ENCODE measurements at places on chromosomes 12 and 14.

GRCh38 chr14:71238835-71239234 lies 331.6 kb downstream of the PCNX1 start:
- no peak for DNase-seq

GRCh38 chr12:65619018-65619417 lies 205.3 kb upstream of the HMGA2 start:
- no peak for DNase-seq

DNA sequence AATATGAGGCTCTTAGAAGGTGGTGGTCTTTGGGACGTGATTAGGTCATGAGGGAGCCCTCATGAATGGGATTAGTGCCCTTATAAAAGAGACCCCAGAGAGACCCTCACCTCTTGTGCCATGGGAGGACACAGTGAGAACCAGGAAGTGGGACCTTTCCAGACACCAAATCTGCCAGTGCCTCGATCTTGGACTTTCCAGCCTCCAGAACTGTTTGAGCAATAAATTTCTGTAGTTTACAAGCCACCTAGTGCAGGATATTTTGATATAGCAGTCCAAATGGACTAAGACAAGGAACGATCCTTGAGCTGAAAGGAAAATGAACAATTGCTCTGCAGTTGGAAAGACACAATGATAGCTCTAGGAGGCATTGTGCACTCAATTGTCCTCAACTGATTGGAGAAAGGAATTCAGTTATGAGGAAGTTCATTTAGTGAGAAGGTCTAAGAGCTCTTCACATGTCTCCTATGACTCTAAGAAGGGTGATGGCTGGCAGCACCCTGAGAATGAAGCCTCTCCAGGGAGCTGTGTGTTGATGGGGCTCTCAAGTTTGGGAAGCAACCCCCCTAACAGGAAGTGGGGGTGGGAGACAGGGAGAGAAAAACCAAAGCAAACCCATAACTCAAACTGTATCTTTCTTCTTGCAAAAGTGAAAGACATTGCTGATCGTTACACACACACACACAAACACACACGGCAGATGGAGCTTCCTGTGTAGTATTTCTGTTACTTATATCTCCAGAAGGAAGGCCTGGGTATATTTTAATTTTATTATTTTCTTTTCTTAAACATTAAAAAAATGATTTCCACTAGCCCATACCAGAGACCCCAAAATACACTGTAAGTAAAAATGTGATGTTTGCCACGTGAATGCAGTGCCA lies 21.0 kb downstream of the CHST11 start:
- no peak for DNase-seq

DNA sequence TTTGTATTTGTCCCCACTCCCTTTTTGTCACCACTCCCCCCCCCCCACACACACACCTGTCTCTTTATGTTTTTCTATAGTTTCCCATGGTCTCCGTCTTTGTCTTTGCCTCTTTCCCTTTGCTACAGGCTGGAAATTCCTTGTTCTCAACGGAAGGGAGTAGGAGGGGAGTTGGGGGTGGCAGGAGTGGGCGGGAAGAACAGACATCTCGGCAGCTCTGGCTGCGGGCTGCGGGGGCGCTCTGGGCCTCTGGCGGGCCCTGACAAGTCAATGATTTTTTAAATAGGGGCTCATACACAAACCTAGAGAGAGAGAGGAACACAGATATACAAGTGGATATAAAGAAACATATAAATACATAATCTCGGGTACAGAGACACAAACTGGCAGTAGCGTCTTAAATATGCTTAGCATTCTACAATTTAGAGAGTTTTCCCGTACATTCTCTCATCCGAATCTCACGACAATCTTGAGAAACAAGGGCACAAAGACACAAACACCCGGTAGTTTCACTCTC lies 2.4 kb upstream of the NAB2 start:
- DNase-seq, result peak; percentile 67

DNA sequence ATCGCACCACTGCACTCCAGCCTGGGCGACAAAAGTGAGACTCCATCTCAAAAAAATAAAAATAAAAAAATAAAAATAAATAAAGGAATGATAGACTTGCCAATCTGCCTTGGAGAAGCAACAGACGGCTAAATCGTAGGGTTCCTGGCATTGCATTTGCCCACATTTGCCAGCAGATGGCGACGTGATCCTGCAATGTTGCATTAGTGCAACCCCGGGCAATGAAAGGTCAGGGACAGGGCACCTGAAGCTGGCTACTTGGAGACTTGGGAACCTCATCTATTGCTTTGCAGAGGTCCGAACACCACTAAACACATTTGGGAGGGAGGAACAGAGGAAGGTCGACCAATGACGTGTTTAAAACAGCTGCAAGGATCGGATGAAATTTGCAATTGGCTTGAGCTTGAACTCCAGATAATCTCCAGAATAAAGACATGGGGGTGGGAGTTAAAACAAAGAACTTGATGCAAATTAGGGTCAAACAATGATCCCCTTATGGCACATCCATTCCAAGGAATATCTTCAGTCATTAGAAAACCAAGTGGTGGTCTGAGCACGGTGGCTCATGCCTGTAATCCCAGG lies 34.6 kb downstream of the SPRING1 start:
- peak; percentile 59 for DNase-seq

DNA sequence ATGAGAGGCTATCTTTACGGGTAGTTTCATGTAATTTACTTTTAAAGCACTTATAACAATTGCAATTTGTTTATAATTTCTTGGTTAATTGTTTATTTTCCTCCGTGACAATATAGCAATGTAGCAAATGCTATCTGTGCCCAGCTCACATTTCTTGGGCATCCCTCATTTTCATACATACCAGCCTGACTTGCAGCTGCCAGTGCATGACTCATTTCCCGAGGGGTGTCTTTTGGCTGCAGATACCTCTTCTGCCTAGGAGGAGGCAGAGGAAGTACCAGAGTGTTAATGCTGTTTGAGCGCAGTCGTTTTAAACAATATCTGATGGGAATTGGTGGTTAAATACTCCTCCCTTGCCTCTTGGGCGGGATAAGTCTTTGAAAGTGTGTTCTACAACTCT lies 104.2 kb upstream of the ABCD2 start:
- peak; percentile 48 for DNase-seq

DNA sequence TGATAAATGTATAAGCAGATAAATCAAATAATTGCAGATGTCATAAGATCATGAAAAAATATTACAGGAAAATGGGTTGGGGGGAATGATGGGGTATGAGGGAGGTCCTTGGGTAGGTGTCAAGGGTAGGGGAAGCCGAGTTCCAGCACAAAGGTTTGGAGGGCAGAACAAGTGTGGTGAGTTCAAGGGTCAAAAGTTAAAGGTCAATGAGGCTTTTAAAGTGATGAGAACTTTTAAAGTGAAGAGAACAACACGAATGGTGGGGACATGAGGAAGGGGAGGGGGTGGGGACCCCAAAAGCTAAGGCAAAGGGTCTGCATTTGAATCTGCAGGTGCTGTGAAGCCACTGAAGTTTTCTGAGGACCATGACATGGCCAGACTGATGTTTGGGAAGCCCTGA lies 200.6 kb upstream of the NOS1 start:
- DNase-seq, result no peak

- peak; percentile 66 for DNase-seq
These were observed 453.7 kb upstream of the RGS6 start for GRCh38 chr14:71478542-71478941.

DNA sequence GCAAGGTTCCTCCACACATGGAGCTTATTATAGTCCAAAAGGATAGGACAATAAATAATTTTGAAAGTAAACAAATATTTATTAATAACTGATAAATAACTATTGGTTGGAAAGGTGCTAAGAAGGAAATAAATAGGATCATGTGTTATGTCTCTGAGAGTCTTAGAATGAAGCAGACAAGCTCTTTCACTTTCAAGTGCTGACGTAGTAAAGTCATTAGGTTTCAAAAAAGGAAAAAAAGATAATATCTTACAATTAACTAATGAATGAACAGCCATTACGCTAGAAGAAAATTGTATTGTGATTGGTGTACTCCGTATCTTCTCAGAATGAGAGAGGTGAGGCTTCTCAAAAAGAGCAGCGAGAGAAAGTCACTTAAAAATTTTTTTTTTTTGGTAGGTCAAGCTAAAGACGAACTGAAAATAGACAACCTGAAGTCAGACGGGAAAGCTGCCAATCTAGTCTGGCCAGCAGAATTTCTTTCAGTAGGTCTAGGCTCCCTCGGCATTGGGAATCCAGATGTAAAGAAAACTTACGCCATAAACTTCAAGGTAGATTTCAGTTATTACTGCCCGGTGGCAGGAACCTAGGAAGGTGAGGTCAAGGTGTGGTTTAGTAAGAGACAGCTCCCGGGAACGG lies 583 bp upstream of the LEMD3 start:
- DNase-seq, result no peak

- no peak for DNase-seq
These were observed 26.9 kb downstream of the CRADD start for GRCh38 chr12:93704122-93704521.

- DNase-seq, result no peak
These were observed 55.6 kb upstream of the MYBPC1 start for GRCh38 chr12:101539148-101539547.

DNA sequence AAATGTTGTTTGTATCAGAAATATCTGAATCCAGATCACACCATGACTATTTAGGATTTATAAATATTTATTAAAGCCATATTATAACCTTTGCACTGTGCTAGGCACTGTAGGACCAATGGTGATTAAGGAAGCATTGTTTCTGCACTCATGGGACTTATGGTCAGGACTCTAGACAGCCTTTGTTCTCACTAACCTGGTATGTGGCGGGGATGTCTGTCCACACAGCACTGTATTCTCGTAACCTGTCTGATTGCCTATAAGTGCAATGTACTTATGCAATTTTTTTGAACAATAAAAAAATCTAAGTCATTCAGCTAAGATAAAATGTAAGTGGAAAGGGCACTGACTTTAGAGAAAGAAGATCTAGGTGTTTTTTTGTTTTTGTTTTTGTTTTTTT lies 6.7 kb upstream of the SSPN start:
- DNase-seq, result peak; percentile 18

DNA sequence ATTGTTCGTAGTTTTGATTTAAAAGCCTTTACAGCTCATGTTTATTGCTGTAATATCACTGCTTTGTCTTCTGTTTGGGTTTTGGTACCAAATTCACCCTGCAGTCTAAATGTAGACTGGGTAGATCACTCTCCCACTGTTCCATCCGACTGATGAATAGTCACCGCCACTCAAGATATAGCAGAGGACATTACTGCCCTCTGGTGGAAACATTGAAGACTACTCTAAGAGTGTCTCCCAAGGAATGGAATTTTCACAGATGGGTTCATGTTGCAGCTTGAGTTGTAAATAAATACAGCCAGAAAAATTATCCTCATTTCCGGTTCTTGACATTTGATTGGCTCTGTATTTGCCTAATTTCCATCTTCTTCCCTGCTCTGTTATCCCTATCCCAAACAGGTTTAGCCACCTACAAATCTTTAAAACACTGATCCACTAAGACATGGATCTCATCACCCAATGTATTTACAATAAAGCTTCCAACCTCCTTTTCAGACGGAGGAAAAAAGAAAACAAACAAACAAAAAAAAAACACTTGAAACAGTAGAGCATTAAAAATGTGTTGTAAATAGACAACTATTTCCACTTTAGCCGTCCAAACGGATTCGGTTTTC lies 198.3 kb upstream of the CPNE8 start:
- DNase-seq, result peak; percentile 58

Measured in AG10803 (cell line).